Ascending aorta (tissue), 2 donors: ENCODE measurements at places on chromosomes 1 and 21. TPM values are rescaled to one million over a fixed set of nuclear protein-coding genes. Genes with fewer than 3 reads are reported as not detected.

Gene S100B
- 0.53 TPM for total RNA-seq

Gene PLA2G2A
- total RNA-seq: 761 TPM

Gene FCGR2B
- total RNA-seq: 14.5 TPM

Gene CYP4A22
- total RNA-seq: not detected

Gene TTC3
- 70.7 TPM for total RNA-seq

Gene DMRTA2
- not detected for total RNA-seq

Gene GPR52
- 0.75 TPM for total RNA-seq

Gene FAM20B
- 17.3 TPM for total RNA-seq
